ENCODE measurements at places on chromosomes 2 and 18. TPM values are rescaled to one million over a fixed set of nuclear protein-coding genes. Genes with fewer than 3 reads are reported as not detected.

DNA sequence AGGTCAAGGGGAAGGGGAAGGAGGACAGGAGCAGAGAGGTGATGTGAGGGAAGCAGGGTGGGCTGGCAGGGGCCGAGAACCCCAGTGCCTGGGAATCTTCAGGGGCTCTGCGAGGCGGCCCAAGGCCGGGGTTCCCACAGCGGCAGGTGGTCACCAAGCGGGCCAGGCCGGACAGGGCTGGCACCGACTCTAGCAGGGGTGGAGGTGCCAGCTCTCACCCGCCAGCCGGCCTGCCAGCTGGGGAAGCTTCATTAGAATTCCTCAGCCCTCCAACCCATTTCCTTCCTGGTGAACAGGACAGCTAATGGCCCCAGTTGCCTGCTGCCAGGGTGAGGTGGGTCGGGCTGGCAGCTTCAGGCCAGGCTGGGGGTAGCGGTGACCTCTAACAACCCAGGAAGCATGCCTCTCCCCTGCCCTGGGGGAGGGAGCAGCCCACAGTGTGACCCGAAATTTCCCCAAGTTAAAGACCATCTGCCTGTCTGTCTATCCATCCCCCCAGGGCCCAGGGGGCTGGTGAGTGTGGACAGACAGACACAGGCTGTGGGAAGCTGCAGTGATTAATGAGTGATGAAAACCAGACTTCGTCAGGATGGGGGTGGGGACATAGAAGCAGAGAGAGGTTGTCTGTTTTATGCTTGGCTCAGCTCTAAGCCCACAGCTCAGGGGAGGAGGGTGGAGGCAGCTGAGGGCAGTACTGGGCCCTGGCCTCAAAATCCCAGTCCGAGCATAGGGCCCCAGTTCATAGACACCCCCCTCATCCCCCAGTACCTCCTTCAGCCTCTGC lies 144.1 kb downstream of the ZFP36L2 start:
- ATAC-seq, result no peak

- no peak for ATAC-seq
Observed at GRCh38 chr2:135095591-135095990, 43.5 kb downstream of the RAB3GAP1 start.

DNA sequence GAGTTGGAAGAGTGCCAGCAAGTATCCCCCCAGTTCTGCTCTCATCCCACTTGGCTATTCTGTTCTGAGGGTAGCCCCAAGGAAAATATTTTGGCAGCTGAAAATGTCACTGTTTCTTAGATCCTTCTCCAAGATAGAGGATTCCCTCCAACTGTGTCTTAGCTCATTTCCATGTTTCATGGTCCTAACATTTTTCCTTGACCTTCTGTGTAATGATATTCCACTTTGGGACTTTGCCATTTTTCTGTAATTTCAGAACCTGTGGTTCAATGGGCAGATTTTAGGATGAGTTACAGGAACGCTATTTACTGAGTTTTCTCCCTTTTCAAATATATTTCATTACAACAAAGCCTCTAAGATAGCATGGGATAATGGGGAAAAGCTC lies 34.7 kb downstream of the NHEJ1 start:
- ATAC-seq, result no peak

OTOS gene
- total RNA-seq, result not detected

CIB4 gene
- total RNA-seq, result not detected

GRCh38 chr2:45836740-45837139 lies 185.3 kb downstream of the PRKCE start:
- no peak for ATAC-seq

MBP gene
- total RNA-seq, result 55.7 TPM

- ATAC-seq, result peak; percentile 40
Observed at GRCh38 chr18:79524181-79525078, 128.7 kb downstream of the NFATC1 start.
